Activated T-cell treated with anti-CD3 and anti-CD28 coated beads for 24 hours (primary cell): ENCODE measurements at places on chromosomes 7 and 10.
A peak's percentile ranks its signal among the peaks of the same experiment; 100 is the strongest.

DNA sequence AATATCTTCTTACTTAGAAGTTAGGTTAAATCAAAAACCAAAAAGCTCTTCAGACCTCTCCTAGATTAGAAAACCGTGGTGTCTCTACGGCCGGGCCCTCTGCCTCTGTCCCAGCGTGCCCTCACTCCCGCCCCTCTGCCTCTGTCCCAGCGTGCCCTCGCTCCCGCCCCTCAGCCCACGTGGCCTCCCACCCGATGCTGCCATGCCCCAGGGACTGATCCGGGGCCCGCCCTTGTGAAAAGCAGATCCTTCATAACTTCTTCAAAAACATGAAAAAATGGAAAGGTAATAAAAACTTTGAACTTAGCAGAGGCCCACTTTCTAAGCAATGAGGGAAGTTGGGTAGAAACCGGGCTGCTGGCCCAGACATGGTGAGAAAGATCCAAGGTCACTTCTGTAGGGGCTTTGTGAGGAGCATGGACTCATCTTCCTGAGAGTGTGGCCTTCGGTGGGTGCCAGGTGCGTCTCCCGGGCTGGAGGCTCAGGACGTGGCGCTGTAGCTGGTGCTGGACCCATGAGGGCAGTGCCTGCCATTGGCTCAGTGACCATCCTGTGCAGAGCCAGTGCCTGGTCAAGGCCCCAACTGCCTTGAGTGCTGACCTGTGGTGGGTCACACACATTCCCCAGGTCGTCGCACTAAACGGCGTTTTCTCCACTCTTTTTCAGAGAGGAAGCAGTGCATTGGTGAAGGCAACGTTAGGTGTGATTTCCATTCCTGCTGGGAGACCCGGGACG, 4.9 kb upstream of the DPYSL4 start:
- no peak for DNase-seq

DNA sequence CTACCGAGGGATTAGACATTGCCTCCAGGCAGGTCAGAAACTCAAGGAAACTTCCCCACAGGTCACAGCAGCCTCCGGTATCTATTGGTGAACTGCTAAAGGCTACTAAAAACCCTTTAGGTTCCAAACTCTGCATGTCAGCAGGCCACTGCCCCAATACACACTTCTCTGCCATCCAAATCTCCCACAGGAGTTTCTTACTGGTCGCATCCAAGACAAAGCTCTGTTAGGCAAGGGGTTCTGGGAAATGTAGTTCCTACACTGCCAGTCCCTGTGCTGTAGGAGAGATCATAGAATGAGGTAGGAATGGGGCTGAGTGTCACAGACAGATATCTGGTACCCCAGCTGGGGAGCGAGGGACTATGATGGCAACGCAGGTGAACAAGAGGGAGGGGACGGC, 757.0 kb upstream of the C7orf33 start:
- no peak for DNase-seq

DNA sequence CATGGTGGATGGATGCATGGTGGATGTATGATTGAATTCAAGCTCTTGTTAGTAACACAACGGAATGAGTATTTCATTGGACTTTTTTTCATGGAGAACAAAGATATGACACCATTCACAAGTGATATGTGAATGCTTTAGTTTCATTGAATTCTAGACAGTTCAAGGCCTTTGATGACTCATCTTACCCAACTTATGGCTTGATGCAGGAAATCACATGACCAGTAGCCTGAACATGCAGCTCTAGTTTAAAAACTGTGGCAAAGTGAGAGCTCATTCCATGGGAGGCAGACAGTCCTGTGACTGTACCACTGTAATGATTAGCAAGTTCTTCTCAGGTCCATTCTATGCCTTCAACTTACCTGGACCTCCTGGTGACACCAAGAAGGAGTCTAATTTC, 1239.3 kb downstream of the TYW1 start:
- no peak for DNase-seq

GRCh38 chr7:47091141-47091540, 490.8 kb downstream of the TNS3 start:
- DNase-seq = no peak

DNA sequence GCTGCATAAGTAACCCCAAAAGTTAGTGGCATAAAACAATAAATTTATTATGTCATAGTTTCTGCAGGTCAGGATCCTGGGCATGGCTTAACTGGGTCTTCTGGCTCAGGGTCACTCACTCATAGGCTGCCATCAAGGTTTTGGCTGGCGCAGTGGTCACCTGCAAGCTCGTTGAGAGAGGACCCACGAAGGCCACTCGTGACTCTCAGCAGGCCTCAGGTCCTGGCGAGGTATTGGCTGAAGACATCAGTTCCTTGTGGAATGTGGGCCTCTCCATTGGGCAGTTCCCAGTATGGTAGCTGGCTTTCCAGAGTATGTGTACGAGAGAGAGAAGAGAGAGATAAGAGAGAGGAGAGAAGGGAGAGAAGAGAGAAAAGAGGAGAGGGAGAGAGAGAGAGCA, 138.3 kb upstream of the KLF14 start:
- DNase-seq = no peak

DNA sequence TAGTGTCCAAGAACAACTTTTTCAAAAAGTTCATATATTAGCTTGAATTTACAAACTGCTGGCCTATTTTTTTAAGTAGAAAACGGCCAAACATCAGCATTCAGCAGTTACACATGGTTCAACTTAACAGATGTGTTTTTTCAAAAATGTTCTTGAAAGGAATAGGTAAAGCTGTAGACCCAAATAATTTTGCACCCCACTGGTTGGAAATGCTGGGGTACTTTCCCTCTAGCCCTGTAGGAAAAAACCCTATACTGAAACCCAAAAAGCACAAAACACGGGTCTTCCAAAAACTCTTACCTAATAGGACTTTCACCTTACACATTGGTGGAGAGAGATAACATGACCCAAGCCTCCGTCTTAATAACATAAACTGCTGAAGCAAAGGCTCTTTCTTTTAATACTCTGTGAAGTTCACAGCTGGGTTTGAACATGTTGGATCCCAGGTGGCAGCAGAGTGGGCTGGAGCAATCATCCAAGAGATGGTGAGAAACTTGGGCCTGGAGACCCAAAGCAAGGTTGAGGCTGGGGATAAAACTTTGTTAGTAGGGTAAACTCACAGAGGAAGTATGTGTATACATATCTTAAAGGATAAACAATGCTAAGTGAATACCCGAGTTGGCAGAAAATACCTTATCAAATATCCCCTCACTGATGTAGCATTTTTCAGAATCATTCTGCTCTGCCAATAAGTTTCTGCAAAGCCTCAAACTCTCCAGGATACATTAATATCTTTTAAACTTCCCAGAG, 629 bp upstream of the DNAJC9 start:
- no peak for DNase-seq

- no peak for DNase-seq
Observed at GRCh38 chr10:50937230-50937907, 51.9 kb upstream of the A1CF start.

DNA sequence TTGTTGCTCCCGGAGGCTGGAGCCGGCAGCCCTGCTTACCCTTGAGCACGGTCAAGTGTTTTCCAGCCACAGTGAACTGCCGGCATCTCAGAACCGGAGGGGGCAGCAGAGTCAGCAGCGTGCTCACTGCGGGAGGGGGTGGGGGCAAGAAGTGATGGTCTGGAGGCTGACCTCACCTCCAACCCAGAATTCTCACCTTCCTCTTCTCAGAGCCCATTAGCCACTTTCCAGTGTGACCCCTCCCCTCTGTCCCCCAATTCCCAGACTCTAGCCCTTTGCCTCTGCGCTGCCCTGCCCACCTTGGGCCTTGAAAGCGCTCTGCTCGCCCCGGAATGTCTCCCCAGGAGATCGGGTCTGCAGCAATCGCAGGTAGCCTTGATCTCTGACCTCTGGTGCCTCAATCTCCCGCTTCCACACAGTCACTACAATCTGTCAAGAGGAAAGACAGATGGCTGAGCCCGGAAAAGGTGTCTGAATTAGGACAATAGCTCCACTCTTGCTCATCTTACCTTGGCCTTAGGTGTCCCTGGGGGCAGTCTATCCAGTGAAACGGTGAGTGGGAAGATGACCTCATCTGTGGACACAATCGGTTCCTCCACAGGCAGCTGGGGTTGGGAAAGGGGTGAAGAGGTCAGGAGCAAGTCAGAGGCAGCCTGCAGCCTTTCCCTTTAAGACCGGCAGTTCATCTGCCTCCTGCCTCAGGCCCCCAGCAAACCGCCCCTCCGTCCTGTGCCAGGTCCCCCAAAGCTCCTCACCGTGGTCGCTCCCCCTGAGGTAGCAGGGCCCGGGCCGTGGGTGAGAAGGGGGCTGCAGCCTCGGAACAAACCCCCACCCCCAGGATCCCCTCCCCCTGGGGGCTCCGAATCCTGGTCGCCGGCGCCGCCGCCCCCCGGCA, 942 bp downstream of the TRAPPC14 start:
- no peak for DNase-seq

DNA sequence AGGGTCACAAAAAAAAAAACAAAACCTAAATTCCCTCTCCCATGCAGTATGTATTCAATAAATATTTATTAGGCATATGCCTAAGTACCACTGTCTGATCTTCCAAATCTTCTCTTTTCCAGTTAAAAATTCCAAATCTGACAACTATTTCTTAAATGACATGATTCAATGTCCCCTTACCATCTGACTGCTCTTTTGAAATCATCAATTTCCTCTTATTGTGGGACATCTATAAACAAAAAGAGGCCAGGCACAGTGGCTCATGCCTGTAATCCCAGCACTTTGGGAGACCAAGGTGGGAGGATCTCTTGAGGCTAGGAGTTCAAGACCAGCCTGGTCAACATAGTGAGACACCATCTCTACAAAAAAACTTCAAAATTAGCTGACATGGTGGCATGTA, 103.5 kb downstream of the TBXAS1 start:
- DNase-seq = no peak

DNA sequence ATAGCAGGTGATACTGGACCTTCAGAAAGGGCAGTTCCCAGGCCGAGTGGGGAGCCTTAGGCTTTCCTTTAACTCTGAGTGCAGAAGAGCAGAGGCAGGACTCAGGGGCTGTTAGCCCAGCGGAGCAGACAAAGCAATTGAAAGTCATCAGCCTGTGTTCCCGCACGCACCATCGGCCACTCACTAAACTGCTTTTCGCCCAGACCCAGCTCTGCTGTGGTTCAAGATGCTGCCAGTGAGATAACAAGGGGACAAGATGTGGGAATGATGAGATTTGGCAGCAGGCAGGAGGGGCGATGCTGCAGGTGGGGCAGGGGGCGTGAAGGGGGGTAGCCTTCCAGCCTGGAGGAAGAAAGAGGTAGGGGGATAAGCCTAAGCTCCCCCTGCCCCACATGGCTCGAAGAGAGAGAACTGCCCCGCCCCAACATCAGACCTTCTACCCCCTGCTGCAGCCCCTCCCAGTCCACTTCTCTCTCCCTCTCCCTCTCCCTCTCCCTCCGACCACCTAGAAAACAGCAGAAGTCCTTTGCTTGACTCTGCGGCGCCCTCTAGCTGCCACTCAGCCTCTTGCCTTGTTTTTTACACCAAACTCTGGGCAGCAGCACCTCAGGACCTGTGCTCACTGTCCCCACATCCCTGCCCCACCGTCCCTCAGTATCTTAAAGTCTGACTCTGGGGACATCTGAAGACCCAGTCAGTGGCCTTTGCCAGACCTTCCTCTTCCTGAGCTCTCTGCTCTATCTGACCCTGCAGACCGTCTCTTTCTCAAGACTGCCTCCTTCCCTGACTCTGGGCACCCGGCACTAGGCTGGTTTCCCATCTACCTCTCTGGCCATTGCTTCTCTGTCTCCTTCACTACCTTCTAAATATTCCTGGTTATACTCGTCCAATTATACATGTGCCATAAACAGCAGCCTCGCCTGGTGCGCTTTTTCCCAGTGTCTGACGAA, 110.5 kb downstream of the C10orf105 start:
- DNase-seq = peak; percentile 57

DNA sequence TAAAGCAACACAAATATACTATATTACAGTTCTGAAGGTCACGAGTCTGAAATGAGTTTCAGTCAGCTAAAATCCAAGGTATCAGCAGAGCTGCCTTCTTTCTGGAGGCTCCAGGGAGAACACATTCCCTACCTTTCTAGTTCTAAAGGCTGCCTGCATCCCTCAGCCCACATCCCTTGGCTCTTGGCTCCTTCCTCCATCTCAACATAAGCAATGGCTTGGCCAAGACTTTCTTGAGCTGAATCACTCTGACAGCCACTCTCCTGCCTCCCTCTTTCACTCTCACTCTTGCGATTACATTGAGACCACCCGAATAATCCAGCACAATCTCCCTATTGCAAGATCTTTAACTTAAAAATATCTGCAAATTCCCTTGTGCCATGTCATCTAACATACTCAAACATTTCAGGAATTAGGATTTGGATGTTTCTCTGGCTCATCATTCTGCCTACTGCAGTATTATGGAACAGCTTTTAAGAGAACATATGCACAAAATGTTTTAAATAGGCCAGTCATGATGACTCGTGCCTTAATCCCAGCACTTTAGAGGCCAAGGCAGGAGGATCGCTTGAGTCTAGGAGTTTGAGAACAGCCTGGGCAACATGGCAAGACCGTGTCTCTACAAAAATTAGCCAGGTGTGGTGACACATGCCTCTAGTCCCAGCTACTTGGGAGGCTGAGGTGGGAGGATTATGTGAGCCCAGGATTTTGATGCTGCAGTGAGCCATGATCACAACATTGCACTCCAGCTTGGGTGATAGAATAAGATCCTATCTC, 144.2 kb upstream of the VSTM2A start:
- no peak for DNase-seq

DNA sequence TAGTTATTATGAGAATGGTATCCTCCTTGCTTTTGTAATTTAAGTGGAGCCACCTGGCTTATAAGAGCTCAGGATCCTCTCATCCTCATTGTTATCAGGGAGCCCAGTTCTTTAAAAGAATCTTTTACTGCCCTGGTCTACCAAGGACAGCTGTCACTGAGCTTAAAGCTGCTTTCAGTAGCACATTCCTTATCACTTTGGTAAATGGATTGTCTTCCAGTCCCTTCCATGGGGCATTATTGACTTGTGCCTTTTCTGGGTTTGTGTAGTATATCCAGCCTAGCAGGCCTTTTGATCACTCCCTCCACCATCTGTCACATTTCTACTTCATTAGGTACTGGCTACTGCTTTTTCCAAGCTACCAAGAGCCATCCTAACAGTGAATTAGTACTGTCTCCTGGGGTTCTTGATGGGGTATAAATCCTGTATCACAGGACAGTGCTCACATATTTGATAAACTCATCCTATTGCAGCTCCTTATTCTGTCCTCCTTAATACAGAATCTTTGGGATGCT, 208.9 kb downstream of the TMEM26 start:
- no peak for DNase-seq

GRCh38 chr7:158271646-158272045, 316.0 kb downstream of the PTPRN2 start:
- no peak for DNase-seq

DNA sequence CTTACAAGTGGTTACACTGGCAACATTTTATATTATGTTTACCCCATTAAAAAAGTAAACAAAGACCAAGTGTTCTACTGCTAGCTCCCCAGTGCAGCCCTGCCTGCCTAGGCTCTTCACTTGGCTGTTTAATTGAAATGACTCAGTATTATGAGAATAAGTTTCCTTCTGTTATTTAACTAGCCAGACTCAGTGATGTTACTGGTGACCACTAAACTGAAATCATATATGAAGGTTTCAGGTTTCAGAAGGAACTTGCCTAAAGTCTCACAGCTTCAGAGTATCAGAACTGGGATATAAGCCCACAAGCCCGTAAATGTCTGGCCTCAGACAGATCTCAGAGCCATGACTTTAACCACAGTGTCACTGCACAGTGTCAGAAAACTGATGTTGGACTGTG, 66.8 kb upstream of the EXOC4 start:
- DNase-seq = no peak

- DNase-seq = no peak
Observed at GRCh38 chr10:7152982-7153381, 257.9 kb downstream of the SFMBT2 start.
